ENCODE measurements at places on chromosomes 2 and 18.

DNA sequence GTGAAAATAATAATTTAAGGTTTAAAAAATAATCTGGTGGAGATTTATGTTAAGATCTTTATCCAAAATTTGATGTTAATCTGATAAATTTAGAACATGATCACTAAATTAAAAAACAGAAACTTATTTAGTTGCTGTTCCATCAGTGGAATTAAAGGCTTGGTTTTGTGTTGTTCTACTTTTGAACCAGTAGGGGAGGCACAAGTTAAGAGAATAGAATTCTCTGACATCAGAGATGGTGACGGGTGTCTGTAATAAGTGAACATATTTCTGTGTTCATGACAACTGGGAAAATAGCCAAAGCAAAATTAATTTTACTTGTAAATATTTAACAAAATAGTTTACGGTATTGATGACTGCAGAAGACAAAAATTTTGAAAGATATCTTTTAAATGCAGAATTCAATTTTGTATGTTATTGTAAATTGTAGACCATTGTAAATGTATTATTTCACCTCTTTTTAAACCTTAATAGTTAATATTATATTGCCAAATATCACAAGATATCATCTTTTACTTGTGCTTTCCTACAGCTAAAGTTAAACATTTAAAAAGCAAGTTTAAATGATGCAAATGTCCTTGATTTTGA, 106.0 kb downstream of the UBR3 start:
- H3K27ac ChIP-seq = no peak overlapping the region
- no peaks in the 10 kb centered on the region for H3K27me3 ChIP-seq
- DNase-seq = no peak
- H3K4me1 ChIP-seq = no peaks in the 10 kb centered on the region

- H3K36me3 ChIP-seq = no peaks in the 10 kb centered on the region
- H3K4me1 ChIP-seq = no peaks in the 10 kb centered on the region
- H3K27ac ChIP-seq = peak overlapping the region; percentile 72
- no peaks in the 10 kb centered on the region for H3K27me3 ChIP-seq
- no peak overlapping the region for H3K4me3 ChIP-seq
Measured at GRCh38 chr2:151756820-151757219, 22.5 kb upstream of the NEB start.

- no peak overlapping the region for H3K4me3 ChIP-seq
- H3K4me1 ChIP-seq = no peaks in the 10 kb centered on the region
- no peaks in the 10 kb centered on the region for H3K36me3 ChIP-seq
- no peaks in the 10 kb centered on the region for H3K27me3 ChIP-seq
- DNase-seq = no peak
- H3K27ac ChIP-seq = no peak overlapping the region
Measured at GRCh38 chr2:142714600-142714999, 162.9 kb upstream of the KYNU start.

- no peak for DNase-seq
- no peaks in the 10 kb centered on the region for H3K36me3 ChIP-seq
- no peaks in the 10 kb centered on the region for H3K27me3 ChIP-seq
- no peak overlapping the region for H3K4me3 ChIP-seq
Measured at GRCh38 chr2:96326990-96327820, 2.1 kb downstream of the ITPRIPL1 start.

GRCh38 chr2:205895981-205896655, 189.9 kb downstream of the INO80D start:
- H3K27me3 ChIP-seq = no peaks in the 10 kb centered on the region
- no peak overlapping the region for H3K4me3 ChIP-seq
- H3K4me1 ChIP-seq = no peaks in the 10 kb centered on the region
- DNase-seq = no peak

- no peak for DNase-seq
- no peak overlapping the region for H3K27ac ChIP-seq
- H3K4me3 ChIP-seq = no peak overlapping the region
- H3K36me3 ChIP-seq = no peaks in the 10 kb centered on the region
- no peaks in the 10 kb centered on the region for H3K27me3 ChIP-seq
- no peaks in the 10 kb centered on the region for H3K4me1 ChIP-seq
Measured at GRCh38 chr2:148602885-148603561, 41.5 kb upstream of the EPC2 start.

DNA sequence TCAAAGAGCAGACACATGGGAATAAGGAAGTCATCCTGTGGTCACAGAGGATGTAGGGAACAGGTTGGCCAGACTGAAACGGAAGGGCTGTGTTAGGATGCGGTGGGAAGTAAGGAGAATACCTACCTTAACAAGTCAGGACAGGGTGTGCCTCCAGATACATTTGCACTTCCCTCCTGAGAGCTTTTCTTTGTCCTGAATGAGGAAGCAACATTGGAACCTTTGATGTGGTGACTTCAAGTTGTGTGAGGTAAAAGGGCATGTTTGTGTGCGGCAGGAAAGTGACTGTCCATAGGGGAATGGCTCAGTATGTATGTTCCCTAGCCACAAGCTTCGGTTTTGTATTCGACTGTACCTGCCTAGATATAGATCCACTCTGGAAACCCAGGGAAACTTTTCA, 24.9 kb upstream of the LRRTM1 start:
- DNase-seq = no peak
- H3K27me3 ChIP-seq = no peaks in the 10 kb centered on the region
- H3K4me1 ChIP-seq = no peaks in the 10 kb centered on the region
- H3K27ac ChIP-seq = no peak overlapping the region

- no peak for DNase-seq
- no peaks in the 10 kb centered on the region for H3K27me3 ChIP-seq
- H3K4me3 ChIP-seq = no peak overlapping the region
- H3K36me3 ChIP-seq = no peaks in the 10 kb centered on the region
Measured at GRCh38 chr2:21407851-21408250, 284.1 kb downstream of the TDRD15 start.

DNA sequence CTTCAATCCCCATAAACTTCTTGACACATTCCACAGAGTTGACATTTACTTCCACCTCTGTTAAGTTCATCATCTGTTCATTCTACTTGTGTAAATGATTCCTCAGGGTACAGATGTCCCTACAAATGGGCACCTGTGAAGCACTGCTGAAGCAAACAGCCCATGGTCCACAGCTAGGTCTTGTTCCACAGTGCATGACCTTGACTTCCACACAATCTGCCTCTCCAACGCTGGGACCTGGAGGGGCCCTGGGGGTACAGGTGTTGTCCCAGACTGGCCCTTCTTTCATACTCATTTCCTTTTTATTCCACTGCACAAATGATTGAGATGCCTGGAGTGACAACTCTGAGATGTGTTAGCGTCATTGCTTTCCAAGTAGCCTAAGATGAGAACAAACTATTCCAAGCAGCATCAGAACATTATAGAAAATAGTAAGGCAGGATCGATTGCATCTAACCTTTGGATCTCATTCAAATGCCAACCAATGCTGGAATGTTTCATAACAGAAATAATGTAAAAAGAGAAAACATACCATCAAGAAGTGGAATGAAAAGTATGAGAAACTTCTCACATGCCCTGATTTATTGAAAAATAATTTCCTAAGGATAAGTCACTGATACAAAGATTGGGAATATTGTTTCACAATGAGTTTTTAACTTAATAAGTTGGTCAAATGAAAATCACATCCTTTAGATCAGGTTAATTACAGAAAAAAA, 31.2 kb downstream of the PIEZO2 start:
- no peak for DNase-seq
- no peak overlapping the region for H3K4me3 ChIP-seq
- no peak overlapping the region for H3K27ac ChIP-seq
- H3K4me1 ChIP-seq = no peaks in the 10 kb centered on the region
- H3K36me3 ChIP-seq = no peaks in the 10 kb centered on the region
- H3K27me3 ChIP-seq = no peaks in the 10 kb centered on the region

- peaks cover 12% of the 10 kb centered on the region for H3K4me1 ChIP-seq
- H3K27me3 ChIP-seq = no peaks in the 10 kb centered on the region
- no peaks in the 10 kb centered on the region for H3K36me3 ChIP-seq
- H3K27ac ChIP-seq = no peak overlapping the region
Measured at GRCh38 chr18:518081-518480, 17.6 kb upstream of the COLEC12 start.

DNA sequence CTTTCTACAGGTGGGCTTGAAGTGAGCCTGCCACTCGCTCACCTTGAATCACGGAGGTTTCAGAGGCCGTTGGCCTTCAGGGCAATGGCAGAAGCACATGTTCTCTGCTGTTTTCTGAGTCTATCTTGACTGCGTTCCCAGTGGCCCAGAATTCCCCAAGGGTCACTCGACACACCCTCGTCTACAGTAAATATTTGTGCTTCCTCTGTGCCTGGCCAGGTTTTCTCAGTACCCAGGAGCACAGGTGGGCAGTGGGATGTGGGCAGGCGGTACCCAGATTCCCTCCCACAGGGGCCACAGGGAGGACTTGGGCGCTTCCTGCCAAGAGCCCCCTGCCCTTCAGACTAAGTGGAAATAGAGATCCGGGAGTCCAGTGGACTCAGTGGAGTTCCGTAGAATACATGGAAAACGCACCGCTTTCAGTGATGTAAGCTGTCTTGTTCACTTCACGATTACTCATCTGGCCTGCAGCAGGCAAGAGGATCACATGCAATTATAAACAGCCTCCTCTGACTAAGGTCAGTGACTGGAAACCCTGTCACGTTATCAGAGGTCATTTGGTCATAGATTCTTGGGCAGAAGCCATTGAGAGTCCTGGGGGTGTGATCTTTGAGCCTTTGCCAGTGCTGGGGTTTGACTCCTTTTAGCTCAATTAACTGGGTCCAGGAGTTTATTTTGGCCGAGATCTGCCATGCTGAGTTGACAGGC, 179.8 kb downstream of the NEDD4L start:
- peak; percentile 82 for DNase-seq
- no peaks in the 10 kb centered on the region for H3K36me3 ChIP-seq
- H3K4me1 ChIP-seq = no peaks in the 10 kb centered on the region
- no peak overlapping the region for H3K4me3 ChIP-seq
- no peaks in the 10 kb centered on the region for H3K27me3 ChIP-seq

- DNase-seq = no peak
- no peak overlapping the region for H3K4me3 ChIP-seq
- no peaks in the 10 kb centered on the region for H3K27me3 ChIP-seq
- H3K27ac ChIP-seq = peak overlapping the region; percentile 84
- H3K4me1 ChIP-seq = peaks cover 99% of the 10 kb centered on the region
Measured at GRCh38 chr2:159088906-159089305, 120.5 kb downstream of the TANC1 start.

- H3K4me3 ChIP-seq = no peak overlapping the region
- DNase-seq = no peak
- peaks cover 36% of the 10 kb centered on the region for H3K4me1 ChIP-seq
- peaks cover 43% of the 10 kb centered on the region for H3K36me3 ChIP-seq
Measured at GRCh38 chr2:144402251-144402650, 117.7 kb downstream of the ZEB2 start.

DNA sequence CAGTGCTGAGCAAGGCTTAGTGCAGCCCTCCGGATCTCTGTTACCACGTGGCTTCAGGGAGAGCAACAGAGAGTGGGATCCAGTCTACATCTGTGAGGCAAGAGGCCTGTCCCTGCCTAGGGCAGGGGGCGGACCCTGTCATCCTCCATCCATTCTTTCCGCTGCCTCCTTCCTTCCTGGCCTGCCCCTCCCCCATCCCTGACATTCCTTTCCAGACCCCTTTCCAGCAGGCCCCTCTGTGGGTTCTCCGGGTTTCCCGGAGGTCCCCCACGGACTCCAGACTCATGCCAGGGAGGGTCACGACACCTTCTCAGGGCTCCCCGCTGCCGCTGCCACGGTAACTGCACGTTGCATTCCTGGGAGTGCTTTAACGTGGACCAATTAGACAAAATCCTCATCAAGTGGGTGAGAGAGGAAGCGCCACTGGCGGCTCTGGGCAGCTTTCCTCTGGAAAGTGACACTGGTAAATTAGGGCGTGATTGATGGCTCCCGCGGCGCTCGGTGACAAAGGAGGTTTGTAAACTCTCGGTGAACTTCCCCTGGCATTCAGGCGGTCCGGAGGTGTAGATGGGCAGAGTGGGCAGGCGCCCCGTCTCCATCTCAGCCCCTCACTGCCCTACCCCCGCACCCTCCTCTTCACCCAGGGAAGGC, 11.4 kb downstream of the ATOH8 start:
- no peak for DNase-seq
- H3K27ac ChIP-seq = peak overlapping the region; percentile 28
- H3K4me3 ChIP-seq = no peak overlapping the region
- H3K4me1 ChIP-seq = peaks cover 91% of the 10 kb centered on the region
- H3K36me3 ChIP-seq = peaks cover 53% of the 10 kb centered on the region
- no peaks in the 10 kb centered on the region for H3K27me3 ChIP-seq

GRCh38 chr2:171316220-171316619, 117.6 kb downstream of the METTL8 start:
- no peaks in the 10 kb centered on the region for H3K27me3 ChIP-seq
- H3K36me3 ChIP-seq = no peaks in the 10 kb centered on the region
- H3K4me3 ChIP-seq = no peak overlapping the region
- DNase-seq = no peak

DNA sequence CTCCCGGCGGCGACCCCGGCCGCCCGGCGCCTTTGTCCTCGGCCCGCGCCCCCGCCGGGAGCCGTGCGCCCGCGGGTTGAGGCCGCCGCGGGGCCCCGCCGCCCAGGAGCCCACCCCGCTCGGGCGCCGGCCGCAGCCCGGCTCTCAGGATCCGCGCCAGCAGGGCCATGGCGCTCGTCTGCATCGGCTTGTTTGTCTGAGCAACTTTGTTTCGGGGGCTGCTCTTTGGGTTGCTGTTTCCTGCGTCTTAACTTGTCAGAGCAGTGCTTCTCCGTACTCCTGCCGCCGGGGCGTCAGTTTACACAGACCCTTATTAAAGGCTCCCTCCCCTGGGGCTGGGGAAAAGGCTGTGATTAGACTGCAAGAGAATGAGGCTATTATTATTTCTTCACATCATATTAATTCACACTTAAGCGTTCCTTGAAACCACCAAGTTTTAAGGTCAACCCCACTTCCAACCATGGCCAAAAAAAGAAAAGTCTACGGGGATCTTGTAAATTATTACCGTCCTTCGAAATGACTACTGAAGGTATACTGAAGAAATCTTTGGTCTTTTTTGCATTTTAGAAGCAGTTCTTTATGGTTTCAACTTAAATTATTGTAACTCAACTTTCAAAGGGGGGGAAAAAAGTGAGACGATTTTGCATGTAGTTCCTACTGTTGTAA, at the start of gene CYP27C1:
CYP27C1 (minus strand) TSS at position 198 of the 666 bp plus-strand sequence; CDS start at position 169, 29 bp downstream.
- DNase-seq = no peak
- H3K36me3 ChIP-seq = no peaks in the 10 kb centered on the region
- H3K4me1 ChIP-seq = peaks cover 24% of the 10 kb centered on the region
- H3K4me3 ChIP-seq = peak within 1 kb of the TSS; percentile 54
- peaks cover 9% of the 10 kb centered on the region for H3K27me3 ChIP-seq
- no peak within 1 kb of the TSS for H3K27ac ChIP-seq

- no peak overlapping the region for H3K4me3 ChIP-seq
- no peak overlapping the region for H3K27ac ChIP-seq
- peaks cover 22% of the 10 kb centered on the region for H3K4me1 ChIP-seq
- no peak for DNase-seq
- no peaks in the 10 kb centered on the region for H3K27me3 ChIP-seq
- H3K36me3 ChIP-seq = no peaks in the 10 kb centered on the region
Measured at GRCh38 chr18:57743008-57743407, 60.1 kb downstream of the ATP8B1 start.
